Cardiac fibroblast (primary cell): ENCODE measurements at places on chromosomes 1 and 21.

GRCh38 chr1:205210756-205211168, 740 bp downstream of the DSTYK start:
- no peak for DNase-seq

GRCh38 chr1:12063141-12064072, at the start of gene TNFRSF8:
Gene TNFRSF8, plus strand, starts transcription at chr1:12063303. Its CDS starts 296 bp downstream, at chr1:12063599.
- DNase-seq, result peak; percentile 31

GRCh38 chr21:42423197-42423675, 19.5 kb downstream of the UBASH3A start:
- DNase-seq, result no peak

- no peak for DNase-seq
Observed at GRCh38 chr1:80633947-80634706, 1166.6 kb upstream of the ADGRL2 start.

DNA sequence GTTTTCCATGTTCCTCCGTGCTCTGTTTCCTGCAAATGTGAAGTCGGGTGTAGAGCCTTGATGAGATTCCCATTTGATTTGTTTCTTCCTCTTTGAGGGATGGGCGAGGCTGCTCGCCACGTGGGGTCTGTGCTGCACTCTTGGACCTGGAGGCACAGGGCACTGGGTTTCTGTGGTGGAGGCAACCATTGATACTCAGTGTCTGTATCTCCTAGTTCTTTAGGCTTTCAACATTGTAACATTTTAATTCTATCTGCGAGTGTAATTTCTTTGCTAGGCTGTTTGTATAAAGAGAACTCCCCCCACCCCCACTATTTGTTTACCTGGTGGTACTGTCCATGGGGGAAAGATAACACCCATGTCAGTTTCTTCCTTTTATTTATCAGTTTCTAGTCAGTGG, 52.3 kb downstream of the GALNT2 start:
- no peak for DNase-seq

- DNase-seq, result no peak
Observed at GRCh38 chr21:40832316-40832715, 14.6 kb downstream of the DSCAM start.

DNA sequence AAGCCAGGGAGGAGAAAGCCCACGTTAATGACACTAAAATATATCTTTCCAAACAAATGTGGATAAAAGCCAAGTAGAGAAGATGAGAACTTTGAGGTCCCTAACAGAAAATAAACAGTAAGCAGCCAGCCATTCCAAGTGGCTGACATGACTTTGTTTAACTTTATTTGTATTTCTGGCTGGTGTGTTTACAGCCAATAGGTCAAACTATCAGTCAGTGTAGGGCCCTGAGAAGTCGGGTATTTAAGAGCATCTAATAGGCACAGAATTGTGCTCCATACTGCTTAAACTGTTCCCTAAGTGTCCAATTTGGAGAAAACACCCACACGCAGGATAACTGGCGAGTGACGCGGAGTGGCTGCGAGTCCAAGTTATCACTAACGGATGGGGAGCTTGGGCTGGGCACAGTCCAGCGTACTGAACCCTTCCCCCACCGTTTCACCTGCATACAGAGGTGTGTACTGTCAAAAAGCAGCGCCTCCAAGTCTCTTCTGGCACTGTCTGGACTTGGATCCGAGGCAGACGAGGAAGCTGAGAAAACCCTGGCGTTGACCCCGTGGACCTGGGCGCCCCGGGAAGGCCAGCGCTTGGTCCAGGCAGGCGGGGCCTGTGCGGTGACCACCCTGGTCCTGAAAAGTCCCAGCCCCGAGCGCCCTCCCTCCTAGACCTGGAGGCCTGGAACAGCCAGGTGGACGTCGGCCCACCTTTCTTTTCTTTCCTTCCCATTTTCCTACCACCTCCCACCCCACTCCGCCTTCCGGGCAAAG, 662 bp upstream of the LGALS8 start:
- DNase-seq, result no peak

GRCh38 chr1:20031836-20032235, 38.2 kb upstream of the PLA2G5 start:
- DNase-seq, result no peak

DNA sequence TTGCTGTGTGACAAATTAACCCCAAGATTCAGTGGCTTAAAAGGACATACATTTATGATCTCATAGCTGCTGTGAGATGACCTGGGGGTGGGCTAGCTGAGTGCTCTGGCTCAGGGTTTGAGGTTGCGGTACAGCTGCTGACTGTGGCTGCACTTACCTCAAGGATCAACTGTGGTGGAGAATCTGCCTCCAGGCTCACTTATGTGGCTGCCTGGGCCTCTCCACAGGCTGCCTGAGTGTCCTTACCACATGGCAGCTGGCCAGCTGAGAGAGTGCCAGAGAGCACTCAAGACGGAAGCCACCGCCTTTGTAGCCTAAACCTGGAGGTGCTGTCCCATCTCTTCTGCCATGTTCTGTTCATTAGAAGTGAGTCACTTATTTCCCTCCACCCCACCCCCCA, 5.7 kb downstream of the LRRC71 start:
- peak; percentile 51 for DNase-seq

GRCh38 chr1:51445351-51446090, 73.5 kb downstream of the EPS15 start:
- no peak for DNase-seq

DNA sequence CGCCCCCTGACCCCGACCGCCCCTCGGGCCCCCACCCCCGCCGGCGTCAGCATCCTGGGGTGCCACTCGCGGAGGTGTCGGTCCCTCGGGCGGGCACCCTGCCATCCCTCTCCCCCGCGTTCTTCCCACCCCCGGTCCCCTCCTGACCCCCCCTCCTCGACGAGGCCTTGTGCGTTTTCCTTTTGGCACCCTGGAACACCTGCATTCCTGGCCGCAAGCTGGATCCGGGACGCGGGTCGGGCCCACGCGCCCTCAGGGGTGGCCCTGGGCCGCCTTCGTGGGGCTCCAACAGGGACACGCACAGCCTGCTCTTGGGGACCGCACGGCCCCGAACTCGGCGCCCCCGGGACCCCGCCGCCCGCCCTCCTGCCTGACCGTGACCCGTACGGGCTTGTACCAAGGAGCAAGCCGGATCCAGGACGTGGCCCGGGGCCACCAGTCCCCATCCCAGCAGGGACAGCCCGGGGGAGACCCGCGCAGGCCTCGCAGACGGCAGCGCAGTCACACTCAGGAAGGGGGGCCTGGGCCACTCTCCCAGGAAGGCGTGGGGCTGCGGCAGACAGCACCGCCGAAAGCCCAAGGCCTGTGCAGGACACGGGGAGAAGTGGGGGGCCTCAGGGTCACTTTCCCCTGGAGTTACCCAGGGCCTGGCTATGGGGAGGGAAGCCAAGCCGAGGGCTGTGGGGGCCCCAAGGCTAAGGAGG, 579 bp upstream of the SLC19A1 start:
- DNase-seq, result no peak

DNA sequence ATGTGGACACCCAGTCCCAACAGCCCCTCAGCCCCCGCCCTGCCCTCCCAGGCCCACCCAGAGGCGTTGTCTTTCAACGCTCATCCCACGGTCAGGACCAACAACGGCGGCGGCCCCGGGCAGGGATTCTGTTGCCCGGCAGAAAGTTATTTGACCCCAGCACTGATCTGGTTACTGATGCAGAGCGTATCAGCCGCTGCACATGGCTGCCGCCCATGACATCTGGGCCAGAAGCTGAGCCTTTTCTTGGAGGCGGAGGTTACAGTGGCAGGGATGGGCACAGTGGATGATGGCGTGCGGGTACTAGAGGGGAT, 127.1 kb upstream of the ARHGEF16 start:
- DNase-seq, result no peak

DNA sequence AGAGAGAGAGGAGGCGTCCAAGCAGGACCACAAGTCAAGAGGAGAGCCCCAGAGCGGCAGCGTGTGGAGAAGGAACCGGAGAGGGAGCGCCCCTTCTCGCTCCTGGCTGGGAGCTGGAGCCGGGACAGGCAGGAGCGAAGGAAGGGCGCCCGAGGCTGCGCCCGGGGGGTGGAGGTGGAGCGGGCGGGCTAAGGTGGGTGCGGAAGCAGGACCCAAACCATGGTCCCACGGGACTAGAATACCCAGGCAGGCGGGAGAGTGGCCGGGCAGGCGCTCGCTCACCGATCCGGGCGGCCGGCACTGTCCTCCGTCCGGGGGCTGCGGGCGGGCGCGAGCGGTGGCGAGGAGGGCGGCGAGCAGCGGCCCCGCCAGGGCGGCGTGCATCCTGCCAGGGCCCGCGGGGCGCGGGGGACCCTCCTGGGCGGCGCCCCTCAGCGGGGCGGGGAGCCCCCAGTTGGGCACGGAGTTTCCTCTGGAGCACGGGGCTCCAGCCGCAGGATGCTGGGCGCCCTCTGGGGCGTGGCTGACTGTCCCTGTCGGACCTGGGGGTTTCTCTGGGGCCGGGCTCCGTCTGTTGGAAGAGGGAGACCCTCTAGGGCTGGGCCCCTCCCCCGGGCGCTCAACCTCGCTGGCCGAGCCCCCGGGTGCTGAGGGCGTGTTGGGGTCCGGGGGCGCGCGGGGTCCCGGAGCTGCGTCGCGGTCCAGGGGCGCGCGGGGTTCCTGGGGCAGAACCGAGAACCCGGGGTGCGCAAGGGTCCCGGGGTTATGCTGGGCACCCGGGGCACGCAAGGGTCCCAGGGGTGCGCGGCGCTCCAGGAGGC, 569 bp downstream of the TRABD2B start:
- no peak for DNase-seq

GRCh38 chr1:78136680-78137079, 90.9 kb downstream of the GIPC2 start:
- DNase-seq, result no peak

- DNase-seq, result no peak
Observed at GRCh38 chr1:55214934-55215193, 300 bp downstream of the USP24 start.

DNA sequence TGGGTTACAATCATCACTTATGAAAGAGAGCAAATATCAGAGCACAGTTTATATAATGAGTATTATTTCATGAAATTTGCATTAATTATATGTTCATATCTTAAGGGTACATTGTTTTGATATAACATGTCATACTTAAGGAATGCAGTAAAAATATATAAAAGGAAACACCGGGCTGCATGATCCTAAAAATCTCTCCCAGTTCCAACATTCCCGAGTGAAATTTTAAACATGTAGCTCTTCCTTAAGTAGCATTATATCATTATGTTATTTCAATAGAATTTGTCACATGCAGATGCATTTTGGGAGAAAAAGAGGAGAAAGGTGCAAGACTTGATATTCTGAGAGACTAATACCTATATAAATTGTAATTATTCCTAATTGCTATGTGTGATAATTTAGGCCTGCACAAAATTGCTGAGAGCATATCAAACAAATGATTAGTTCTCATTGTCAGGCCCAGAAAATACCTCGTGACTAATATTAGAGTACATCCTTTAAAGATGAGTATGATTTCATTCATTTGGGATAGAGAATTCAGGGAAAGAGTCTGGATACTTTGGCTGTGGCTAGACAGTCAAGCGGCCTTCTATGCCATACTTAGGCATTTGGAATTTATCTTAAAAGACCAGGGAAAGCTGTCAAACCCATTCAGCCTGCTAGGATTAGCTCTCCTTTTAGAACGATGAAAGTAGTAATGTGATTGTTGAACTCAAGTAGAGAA, 86.8 kb downstream of the ADGRL2 start:
- DNase-seq, result no peak

DNA sequence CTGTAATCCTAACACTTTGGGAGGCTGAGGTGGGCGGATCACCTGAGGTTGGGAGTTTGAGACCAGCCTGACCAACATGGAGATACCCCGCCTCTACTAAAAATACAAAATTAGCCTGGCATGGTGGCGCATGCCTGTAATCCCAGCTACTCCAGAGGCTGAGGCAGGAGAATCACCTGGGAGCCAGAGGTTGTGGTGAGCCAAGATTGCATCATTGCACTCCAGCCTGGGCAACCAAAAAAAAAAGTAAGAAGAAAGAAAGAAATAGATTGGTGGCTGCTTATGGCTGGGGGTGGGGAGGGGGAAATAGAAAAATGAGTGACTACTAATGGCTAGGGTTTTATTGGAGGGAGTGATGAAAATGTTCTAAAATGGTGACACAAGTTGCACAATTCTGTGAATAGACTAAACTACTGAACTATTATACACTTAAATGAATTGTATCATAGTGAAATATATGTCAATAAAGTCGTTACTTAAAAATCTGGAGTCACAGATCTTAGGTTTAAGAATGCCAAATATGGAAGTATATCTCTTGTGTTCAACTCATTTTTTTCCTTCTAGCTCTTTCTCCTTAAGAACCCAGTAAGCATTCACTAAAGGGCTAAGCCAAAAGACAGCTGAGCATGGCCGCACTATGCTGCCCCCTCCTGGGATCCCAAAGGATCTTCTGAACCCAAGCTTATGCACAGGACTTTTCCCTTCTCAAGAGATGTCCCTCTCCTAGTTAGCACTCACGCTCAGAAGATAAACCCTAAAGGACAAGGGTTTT, 3.2 kb upstream of the NPL start:
- DNase-seq, result peak; percentile 86
